ENCODE measurements at places on chromosomes 3 and 15.

DNA sequence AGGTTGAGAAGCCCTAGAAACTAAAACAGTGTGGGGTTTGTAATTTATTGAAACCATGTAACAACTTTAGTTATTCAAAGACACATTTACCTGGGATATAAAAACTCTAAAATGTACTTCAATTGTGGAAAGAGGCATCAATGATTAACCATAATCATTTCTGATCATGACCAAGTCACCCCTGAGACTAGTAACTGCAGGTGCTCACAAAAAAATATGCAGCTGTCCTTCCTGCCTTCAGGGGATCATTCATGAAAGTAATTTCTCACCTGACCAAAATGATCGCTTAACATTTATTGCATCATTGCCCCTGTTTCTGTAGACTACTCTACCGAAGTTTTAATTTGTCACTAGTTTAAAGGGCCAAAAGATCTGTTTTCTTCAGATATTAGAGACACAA lies 9.0 kb downstream of the ACP3 start:
- peak; percentile 5 for DNase-seq

- no peak for DNase-seq
Measured at GRCh38 chr3:101660714-101661113, 16.2 kb downstream of the ZBTB11 start.

GRCh38 chr3:18426597-18427193 lies 1.6 kb upstream of the SATB1 start:
- DNase-seq, result no peak

- DNase-seq, result no peak
Measured at GRCh38 chr3:41404582-41404981, 205.3 kb downstream of the CTNNB1 start.

GRCh38 chr15:35181538-35181937 lies 96.4 kb upstream of the NANOGP8 start:
- DNase-seq, result no peak

DNA sequence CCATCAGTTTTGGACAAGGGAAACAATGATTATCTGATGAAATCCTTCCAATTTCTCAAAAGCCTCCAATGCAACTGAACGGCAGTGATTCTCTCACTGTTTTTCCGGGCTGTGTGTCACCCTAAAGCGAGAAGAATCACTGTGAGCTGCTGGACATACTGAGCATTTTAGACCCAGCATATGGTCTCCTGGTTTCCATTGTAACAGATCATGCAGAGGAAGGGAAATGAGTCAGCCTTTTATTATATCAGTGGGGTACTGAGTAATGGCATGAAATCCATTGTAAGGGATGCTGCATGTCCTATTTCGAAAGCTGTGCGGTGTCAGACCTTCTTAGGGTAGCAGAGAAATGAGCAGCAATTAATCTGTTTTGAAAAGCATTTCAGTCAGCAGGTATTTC lies 287.1 kb downstream of the IL5RA start:
- no peak for DNase-seq

All from NCI-H1105 (cell line).